PC-3 (cell line): ENCODE measurements at places on chromosomes 3 and 15. TPM values are rescaled to one million over a fixed set of nuclear protein-coding genes. Genes with fewer than 3 reads are reported as not detected.

PPM1L gene
- 2.4 and 7.0 TPM in 2 replicates for total RNA-seq

TMEM62 gene
- total RNA-seq, result 19.6 and 31.6 TPM in 2 replicates

AKAP13 gene
- total RNA-seq, result 36.8 and 46.8 TPM in 2 replicates

SAMMSON gene
- not detected in 2 replicates for total RNA-seq

GTPBP8 gene
- total RNA-seq, result 63.8 and 87.2 TPM in 2 replicates

ACAN gene
- total RNA-seq, result not detected in 2 replicates

NFKBIZ gene
- total RNA-seq, result 63.0 and 70.2 TPM in 2 replicates

DNA sequence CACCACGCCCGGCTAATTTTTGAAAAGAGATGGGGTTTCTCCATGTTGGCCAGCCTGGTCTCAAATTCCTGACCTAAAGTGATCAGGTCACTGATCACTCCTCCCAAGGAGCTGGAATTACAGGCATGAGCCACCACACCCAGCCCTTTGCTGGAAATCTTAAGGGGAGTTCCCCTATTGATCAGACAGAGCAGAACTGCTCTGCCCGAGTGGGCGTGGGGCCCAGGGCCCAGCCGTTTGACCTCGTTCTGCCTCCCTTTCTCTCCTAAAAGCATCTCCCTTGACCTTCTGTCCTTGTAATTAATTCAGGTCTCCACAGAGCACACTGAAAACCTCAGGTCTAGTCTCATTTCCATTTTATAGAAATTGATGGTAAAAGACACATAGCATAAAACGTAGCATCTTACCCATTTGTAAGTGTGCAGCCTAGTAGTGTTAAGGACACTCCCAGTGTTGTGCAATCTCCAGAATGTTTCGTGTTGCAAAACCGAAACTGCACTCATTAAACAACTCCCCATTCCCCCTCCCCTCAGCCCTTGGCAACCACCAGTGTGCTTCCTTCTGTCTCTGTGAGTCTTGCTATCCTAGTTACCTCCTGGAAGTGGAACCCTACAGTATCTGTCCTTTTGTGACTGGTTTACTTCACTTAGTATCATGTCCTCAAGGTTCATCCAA lies 89.3 kb downstream of the SLCO3A1 start:
- peaks cover 19% of the 10 kb centered on the region for H3K4me1 ChIP-seq
- peak overlapping the region; percentile 29; the same call in 1 of the 2 replicates for H3K4me3 ChIP-seq
- peaks cover 17% of the 10 kb centered on the region; the same call in 1 of the 2 replicates for H3K27me3 ChIP-seq
- peak; percentile 74 for DNase-seq
- no peaks in the 10 kb centered on the region for H3K36me3 ChIP-seq

DNA sequence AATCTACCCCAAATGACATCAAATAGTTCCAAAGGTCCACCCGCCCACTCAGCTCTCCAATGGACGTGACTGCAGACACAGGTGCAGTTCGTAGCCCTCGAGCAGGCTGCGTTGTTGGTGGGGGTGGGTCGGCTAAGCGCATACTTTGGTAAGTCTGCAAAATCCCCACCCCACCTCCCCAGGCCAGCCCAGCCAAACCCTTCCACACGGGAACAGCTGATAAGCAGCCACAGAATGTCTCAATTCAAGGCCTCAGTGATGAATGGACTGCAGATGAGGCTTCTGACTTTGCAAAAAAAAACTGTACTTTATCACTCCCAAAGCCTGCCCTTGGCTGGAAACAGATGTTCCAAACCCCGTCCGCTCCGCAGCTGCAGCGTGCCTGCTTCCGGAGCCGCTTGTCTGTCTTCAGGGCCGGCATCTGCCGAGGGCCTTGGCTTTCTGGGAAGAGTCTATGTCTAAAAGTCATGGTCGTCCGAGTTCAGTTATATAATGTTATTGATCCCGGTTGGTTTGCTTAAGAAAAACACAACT lies 38.2 kb downstream of the PCSK6 start:
- peaks cover 17% of the 10 kb centered on the region for H3K27me3 ChIP-seq
- H3K4me3 ChIP-seq, result no peak overlapping the region
- H3K4me1 ChIP-seq, result peaks cover 7% of the 10 kb centered on the region
- no peak for DNase-seq
- no peak overlapping the region for H3K27ac ChIP-seq
- H3K36me3 ChIP-seq, result no peaks in the 10 kb centered on the region

GRCh38 chr3:139794469-139795265 lies 116.9 kb upstream of the NMNAT3 start:
- no peak overlapping the region for H3K4me3 ChIP-seq
- no peak overlapping the region for H3K27ac ChIP-seq
- no peaks in the 10 kb centered on the region for H3K36me3 ChIP-seq
- no peak for DNase-seq

DNA sequence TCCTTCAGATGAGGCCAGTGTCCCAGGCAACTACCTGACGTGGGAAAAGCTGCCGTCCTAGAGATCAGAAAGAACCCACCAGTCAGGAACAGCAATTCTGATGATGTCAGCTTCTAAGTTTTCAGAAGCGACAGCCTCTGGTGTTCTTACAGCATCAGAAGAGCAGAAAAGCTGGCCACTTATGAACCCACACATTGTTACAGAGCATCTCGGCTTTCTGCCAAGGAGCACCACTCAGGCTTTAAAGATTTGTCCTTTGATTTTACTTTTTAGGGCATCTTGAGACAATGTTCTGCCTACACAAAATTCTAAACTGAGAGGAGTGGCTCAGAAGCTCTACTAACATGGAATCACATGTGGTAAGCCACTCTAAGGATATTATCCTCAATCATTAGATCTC lies 49.7 kb upstream of the BOC start:
- DNase-seq, result no peak
- H3K4me1 ChIP-seq, result no peaks in the 10 kb centered on the region
- no peak overlapping the region for H3K4me3 ChIP-seq
- no peaks in the 10 kb centered on the region for H3K27me3 ChIP-seq
- H3K36me3 ChIP-seq, result no peaks in the 10 kb centered on the region
- no peak overlapping the region for H3K27ac ChIP-seq

- peaks cover 19% of the 10 kb centered on the region for H3K4me1 ChIP-seq
- H3K36me3 ChIP-seq, result no peaks in the 10 kb centered on the region
- peak; percentile 18 for DNase-seq
- H3K27ac ChIP-seq, result no peak overlapping the region
- no peak overlapping the region for H3K4me3 ChIP-seq
Measured at GRCh38 chr3:171526146-171526545, 65.9 kb upstream of the TNIK start.

GRCh38 chr3:20573175-20573574 lies 387.2 kb upstream of the SGO1 start:
- no peak overlapping the region for H3K27ac ChIP-seq
- H3K27me3 ChIP-seq, result no peaks in the 10 kb centered on the region
- H3K36me3 ChIP-seq, result no peaks in the 10 kb centered on the region
- no peak overlapping the region for H3K4me3 ChIP-seq
- no peaks in the 10 kb centered on the region for H3K4me1 ChIP-seq

- no peak overlapping the region for H3K27ac ChIP-seq
- no peaks in the 10 kb centered on the region for H3K36me3 ChIP-seq
- H3K4me1 ChIP-seq, result peaks cover 24% of the 10 kb centered on the region
- H3K4me3 ChIP-seq, result peak overlapping the region; percentile 57
- DNase-seq, result peak; percentile 52
Measured at GRCh38 chr3:71304684-71305083, 278.8 kb downstream of the FOXP1 start.

GRCh38 chr3:61269435-61269834 lies 18.2 kb upstream of the FHIT start:
- H3K4me3 ChIP-seq, result no peak overlapping the region
- H3K27ac ChIP-seq, result no peak overlapping the region
- DNase-seq, result no peak
- no peaks in the 10 kb centered on the region for H3K4me1 ChIP-seq
- H3K27me3 ChIP-seq, result no peaks in the 10 kb centered on the region; the same call in 1 of the 2 replicates
- no peaks in the 10 kb centered on the region for H3K36me3 ChIP-seq

- H3K27ac ChIP-seq, result no peak overlapping the region
- no peaks in the 10 kb centered on the region for H3K36me3 ChIP-seq
- DNase-seq, result no peak
- no peak overlapping the region for H3K4me3 ChIP-seq
Measured at GRCh38 chr3:156952011-156952410, 125.9 kb downstream of the LEKR1 start.

DNA sequence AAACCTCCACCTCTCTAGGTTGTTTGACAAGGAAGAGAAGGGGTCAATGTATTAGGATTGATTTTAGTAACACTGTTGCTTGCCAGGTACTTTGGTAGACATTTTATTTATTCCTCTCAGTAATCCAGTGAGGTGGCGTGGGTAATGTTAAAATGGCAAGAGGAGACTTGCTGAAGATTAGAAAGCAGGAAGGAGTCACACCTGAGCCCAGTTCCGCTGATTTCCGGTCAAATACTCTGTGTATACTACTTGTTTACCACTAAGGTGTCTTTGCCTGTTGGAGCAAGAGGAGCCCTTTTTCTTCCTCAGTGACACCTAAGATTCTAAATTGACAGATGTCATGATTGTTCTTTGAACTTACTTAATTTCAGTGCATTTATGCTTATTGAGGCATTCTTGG lies 1.7 kb downstream of the OXNAD1 start:
- DNase-seq, result peak; percentile 23
- peaks cover 4% of the 10 kb centered on the region; the same call in 1 of the 2 replicates for H3K36me3 ChIP-seq
- no peak overlapping the region for H3K27ac ChIP-seq
- H3K4me1 ChIP-seq, result peaks cover 26% of the 10 kb centered on the region

GRCh38 chr15:90386221-90386620 lies 1.8 kb upstream of the IQGAP1 start:
- no peak overlapping the region for H3K4me3 ChIP-seq
- no peak overlapping the region for H3K27ac ChIP-seq
- no peaks in the 10 kb centered on the region for H3K27me3 ChIP-seq
- H3K4me1 ChIP-seq, result peaks cover 8% of the 10 kb centered on the region

DNA sequence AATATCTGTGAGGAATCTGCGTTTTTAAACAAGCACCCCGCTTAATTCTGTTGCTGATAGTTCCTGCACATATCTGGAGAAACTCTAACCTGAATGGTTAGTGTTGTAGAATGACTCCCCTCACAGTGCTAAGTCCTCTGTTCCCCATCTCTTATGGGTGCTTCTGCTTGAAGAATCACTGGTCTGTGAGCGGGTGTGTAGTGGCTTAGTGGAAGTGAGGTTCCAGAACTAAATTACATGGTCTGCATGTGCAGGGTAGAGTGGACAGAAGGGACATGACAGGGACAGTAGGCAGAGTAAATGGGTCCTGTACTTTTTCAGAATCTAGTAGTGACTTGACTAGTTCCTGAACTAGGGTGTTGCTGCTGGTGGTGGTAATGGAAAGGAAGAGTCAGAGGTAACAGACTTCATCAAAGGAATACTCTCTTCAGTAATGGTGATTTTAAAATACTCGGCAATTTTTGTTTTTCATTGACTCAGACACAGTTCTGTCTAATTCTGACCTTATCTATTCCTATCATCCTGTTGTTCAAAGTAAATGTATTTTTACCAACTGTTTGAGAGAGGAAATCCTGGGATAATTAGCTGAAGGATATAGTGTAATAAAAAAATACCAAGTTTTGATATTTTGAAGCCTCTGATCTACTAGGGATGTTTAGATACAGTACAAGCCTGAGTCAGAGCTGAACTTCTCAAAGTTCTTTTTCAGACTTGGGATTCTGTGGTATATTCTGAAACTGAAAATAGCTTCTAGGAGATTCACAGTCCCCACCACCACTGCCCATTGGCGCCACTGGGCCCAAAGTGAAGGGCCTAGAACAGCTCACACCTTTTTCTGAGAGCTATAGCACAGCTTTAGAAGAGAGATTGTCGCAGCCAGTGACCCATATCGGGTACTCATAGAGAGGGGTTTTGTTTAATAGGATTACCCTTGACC lies 55.5 kb downstream of the FNDC3B start:
- H3K27ac ChIP-seq, result no peak overlapping the region
- peaks cover 36% of the 10 kb centered on the region for H3K4me1 ChIP-seq
- no peaks in the 10 kb centered on the region for H3K27me3 ChIP-seq
- no peak for DNase-seq
- peaks cover 4% of the 10 kb centered on the region; the same call in 1 of the 2 replicates for H3K36me3 ChIP-seq

- H3K27ac ChIP-seq, result no peak overlapping the region
- no peak for DNase-seq
- no peaks in the 10 kb centered on the region for H3K36me3 ChIP-seq
- no peak overlapping the region for H3K4me3 ChIP-seq
Measured at GRCh38 chr3:133230195-133230594, 169.7 kb upstream of the BFSP2 start.

DNA sequence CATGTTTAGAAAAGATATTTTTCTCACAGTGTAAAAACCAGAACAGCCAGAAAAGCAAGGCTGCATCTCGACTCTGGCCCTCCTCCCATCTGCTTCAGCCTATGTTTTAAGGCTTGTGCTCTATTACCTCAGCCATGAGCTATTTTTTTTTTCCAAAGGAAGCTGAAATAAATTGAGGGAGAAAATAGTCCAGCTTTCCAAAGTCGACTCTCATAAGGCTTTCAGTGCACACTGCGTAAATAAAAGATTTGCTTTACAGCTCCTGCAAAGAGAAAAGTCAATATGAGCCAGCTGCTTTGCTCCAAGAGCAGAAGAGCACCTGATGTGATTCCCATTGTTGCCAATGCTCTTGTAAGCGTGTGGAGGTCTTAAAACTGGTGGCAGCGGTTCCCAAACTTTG lies 26.7 kb downstream of the SCG3 start:
- H3K4me1 ChIP-seq, result no peaks in the 10 kb centered on the region
- H3K27ac ChIP-seq, result no peak overlapping the region
- H3K36me3 ChIP-seq, result no peaks in the 10 kb centered on the region
- no peak for DNase-seq
- H3K27me3 ChIP-seq, result peaks cover under 1% of the 10 kb centered on the region; the same call in 1 of the 2 replicates
- H3K4me3 ChIP-seq, result no peak overlapping the region

- no peaks in the 10 kb centered on the region for H3K4me1 ChIP-seq
- H3K36me3 ChIP-seq, result no peaks in the 10 kb centered on the region
- no peak for DNase-seq
- no peaks in the 10 kb centered on the region for H3K27me3 ChIP-seq
Measured at GRCh38 chr3:3800685-3801493, 1.7 kb downstream of the LRRN1 start.

- no peak overlapping the region for H3K4me3 ChIP-seq
- DNase-seq, result peak; percentile 48
- H3K4me1 ChIP-seq, result no peaks in the 10 kb centered on the region
- no peaks in the 10 kb centered on the region for H3K27me3 ChIP-seq
- no peak overlapping the region for H3K27ac ChIP-seq
- H3K36me3 ChIP-seq, result no peaks in the 10 kb centered on the region
Measured at GRCh38 chr3:131596884-131597283, 94.1 kb upstream of the MRPL3 start.

- no peaks in the 10 kb centered on the region for H3K36me3 ChIP-seq
- no peaks in the 10 kb centered on the region for H3K4me1 ChIP-seq
- no peak overlapping the region for H3K27ac ChIP-seq
- H3K4me3 ChIP-seq, result no peak overlapping the region
Measured at GRCh38 chr3:1600206-1600605, 498.5 kb upstream of the CNTN4 start.
